Gastrocnemius medialis (tissue), 4 donors: ENCODE measurements at places on chromosomes 1 and 21. TPM values are rescaled to one million over a fixed set of nuclear protein-coding genes. Genes with fewer than 3 reads are reported as not detected.

DNA sequence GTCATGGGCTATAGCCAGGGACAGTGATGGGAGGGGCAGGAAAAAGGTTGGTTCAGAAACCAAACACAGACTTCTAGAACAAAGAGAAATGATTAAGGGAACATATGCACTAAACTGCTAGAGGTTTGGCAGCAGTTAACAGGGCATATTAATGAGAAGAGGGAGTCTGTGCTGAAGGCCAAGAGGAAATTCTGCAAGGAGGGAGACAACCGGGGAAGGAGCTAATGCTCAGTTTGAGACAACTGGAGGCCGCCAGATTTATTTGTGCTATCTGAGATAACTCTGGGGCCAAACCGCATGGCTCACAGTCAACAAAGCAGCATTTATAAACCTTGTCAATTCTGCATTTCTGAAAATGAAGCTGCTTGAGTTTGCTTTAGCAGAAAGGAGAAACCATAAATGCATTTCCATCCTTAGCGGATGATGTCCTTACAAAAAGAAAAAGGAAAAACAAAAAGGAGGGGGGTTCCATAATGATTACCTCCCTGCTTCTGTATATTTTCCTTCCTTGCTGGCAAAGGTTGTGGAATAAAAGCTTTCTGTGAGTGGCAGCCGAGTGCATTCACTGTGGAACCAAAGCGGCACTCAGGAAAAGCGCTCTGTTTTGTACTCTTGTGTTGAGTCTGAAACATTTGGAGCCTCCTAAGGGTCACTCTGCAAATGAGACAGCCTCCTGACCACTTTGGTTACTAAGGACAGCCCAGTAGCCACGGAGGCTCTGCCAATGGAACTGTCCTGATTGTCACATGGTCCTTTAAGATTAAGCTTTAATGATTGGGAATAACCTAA, 70.3 kb downstream of the SIM2 start:
- H3K36me3 ChIP-seq, result no peaks in the 10 kb centered on the region
- no peak for DNase-seq
- H3K27me3 ChIP-seq, result no peaks in the 10 kb centered on the region

Gene HRNR
- total RNA-seq, result not detected

DNA sequence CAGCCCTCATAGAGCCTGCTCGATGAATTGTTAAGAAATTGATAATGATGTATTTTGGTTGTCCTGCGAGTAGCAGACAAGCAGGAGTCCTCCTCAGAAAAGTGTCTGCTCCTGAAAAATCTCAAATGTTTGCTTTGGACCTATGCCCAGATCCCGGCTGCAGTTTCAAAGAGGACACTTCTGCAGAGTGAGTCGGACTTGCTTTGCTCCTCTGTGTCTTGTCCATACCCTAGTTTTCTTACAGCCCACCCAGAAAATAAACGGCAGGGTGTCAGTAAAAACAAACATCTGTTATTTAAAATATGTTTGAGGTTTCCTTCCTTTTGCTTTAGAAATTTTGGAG, 2.8 kb downstream of the S100A10 start:
- H3K4me3 ChIP-seq, result no peak overlapping the region
- H3K27me3 ChIP-seq, result peaks cover 3% of the 10 kb centered on the region
- H3K4me1 ChIP-seq, result peaks cover 37% of the 10 kb centered on the region
- peaks cover 1% of the 10 kb centered on the region for H3K36me3 ChIP-seq
- H3K27ac ChIP-seq, result no peak overlapping the region

GRCh38 chr1:12475530-12475934, 142.5 kb downstream of the DHRS3 start:
- H3K4me1 ChIP-seq, result peaks cover 99% of the 10 kb centered on the region
- no peaks in the 10 kb centered on the region for H3K36me3 ChIP-seq
- DNase-seq, result no peak

Gene OR2M3
- total RNA-seq, result not detected

Gene MSH4
- 0.55 TPM for total RNA-seq

GRCh38 chr1:54112027-54112426, 40.8 kb downstream of the CDCP2 start:
- no peaks in the 10 kb centered on the region for H3K36me3 ChIP-seq
- H3K27me3 ChIP-seq, result no peaks in the 10 kb centered on the region
- H3K4me3 ChIP-seq, result no peak overlapping the region
- peaks cover 14% of the 10 kb centered on the region for H3K4me1 ChIP-seq

Gene OPRD1
- total RNA-seq, result not detected

Gene FAM167B
- total RNA-seq, result 2.9 TPM

DNA sequence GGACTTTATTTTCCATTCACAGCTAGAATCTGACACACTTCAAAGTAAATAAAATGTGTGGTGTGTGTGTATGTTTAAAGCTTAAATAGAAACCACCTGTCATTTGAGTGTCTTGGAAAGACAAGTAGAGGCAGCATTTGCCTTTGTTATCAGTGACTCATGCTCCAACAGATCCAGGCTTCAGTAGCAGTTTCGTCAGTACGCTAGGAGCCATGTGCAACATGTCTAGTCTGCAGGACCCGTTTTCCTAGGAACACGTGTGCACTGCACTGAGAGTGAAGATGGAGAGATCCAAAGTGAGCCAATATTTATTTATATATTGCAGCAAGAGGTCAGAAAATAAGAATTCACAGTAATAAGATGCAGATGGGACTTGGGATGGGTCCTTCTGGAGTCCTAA, 41.8 kb downstream of the SGIP1 start:
- no peaks in the 10 kb centered on the region for H3K4me1 ChIP-seq
- H3K27me3 ChIP-seq, result no peaks in the 10 kb centered on the region
- H3K36me3 ChIP-seq, result no peaks in the 10 kb centered on the region
- DNase-seq, result no peak
- H3K27ac ChIP-seq, result no peak overlapping the region
- no peak overlapping the region for H3K4me3 ChIP-seq

Gene APCS
- not detected for total RNA-seq

GRCh38 chr1:239315631-239316217, 70.6 kb upstream of the CHRM3 start:
- no peaks in the 10 kb centered on the region for H3K27me3 ChIP-seq
- H3K27ac ChIP-seq, result no peak overlapping the region

- DNase-seq, result no peak
- no peaks in the 10 kb centered on the region for H3K27me3 ChIP-seq
- no peaks in the 10 kb centered on the region for H3K36me3 ChIP-seq
- no peak overlapping the region for H3K4me3 ChIP-seq
- no peaks in the 10 kb centered on the region for H3K4me1 ChIP-seq
Measured at GRCh38 chr1:210647406-210648333, 319.0 kb downstream of the HHAT start.

Gene PADI1
- total RNA-seq, result not detected

- no peak for DNase-seq
- H3K36me3 ChIP-seq, result no peaks in the 10 kb centered on the region
- H3K4me3 ChIP-seq, result no peak overlapping the region
- no peak overlapping the region for H3K27ac ChIP-seq
- no peaks in the 10 kb centered on the region for H3K4me1 ChIP-seq
Measured at GRCh38 chr1:80498673-80499072, 1302.1 kb upstream of the ADGRL2 start.

DNA sequence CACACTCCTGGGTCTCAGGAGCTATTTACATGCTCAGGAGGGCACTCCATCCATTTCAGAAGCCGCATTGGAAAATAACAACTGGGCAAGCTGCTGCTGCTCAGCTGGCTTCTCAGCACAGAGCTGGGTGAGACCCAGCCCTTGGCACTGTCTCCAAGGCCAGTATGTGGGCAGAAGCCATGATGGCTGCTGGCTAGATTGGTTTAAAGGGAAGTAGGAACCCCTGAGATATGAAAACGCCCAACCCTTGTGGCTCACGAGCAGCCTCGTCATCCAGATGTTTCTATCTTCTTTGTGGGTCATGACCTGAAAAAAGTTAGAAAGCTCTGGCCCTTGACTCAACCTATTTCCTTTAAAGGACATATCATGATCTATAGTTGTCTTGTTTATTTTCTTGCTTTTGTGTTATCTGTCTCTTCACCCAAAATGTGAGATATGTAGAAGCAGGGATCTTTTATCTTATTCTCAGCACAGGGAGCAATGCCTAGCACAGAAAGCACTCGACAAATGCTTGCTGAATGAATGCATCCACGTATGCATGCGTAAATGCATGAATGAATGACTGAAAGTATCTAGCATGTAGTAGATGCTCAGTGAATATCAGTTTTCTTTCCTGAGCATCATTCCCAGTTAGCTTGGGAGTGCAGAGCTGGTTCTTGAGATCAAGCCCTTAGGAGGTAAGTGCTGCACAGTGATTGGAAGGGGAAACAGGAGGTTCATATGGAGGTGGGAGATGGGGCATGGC, 11.6 kb downstream of the MYBPH start:
- H3K27ac ChIP-seq, result no peak overlapping the region
- no peaks in the 10 kb centered on the region for H3K36me3 ChIP-seq
- H3K27me3 ChIP-seq, result no peaks in the 10 kb centered on the region
- no peaks in the 10 kb centered on the region for H3K4me1 ChIP-seq
- no peak overlapping the region for H3K4me3 ChIP-seq

Gene UBE2U
- total RNA-seq, result not detected

GRCh38 chr1:165218731-165219130, 137.8 kb downstream of the LMX1A start:
- no peaks in the 10 kb centered on the region for H3K27me3 ChIP-seq
- H3K36me3 ChIP-seq, result no peaks in the 10 kb centered on the region
- no peaks in the 10 kb centered on the region for H3K4me1 ChIP-seq
- H3K4me3 ChIP-seq, result no peak overlapping the region
- DNase-seq, result no peak

Gene SLC9C2
- not detected for total RNA-seq

DNA sequence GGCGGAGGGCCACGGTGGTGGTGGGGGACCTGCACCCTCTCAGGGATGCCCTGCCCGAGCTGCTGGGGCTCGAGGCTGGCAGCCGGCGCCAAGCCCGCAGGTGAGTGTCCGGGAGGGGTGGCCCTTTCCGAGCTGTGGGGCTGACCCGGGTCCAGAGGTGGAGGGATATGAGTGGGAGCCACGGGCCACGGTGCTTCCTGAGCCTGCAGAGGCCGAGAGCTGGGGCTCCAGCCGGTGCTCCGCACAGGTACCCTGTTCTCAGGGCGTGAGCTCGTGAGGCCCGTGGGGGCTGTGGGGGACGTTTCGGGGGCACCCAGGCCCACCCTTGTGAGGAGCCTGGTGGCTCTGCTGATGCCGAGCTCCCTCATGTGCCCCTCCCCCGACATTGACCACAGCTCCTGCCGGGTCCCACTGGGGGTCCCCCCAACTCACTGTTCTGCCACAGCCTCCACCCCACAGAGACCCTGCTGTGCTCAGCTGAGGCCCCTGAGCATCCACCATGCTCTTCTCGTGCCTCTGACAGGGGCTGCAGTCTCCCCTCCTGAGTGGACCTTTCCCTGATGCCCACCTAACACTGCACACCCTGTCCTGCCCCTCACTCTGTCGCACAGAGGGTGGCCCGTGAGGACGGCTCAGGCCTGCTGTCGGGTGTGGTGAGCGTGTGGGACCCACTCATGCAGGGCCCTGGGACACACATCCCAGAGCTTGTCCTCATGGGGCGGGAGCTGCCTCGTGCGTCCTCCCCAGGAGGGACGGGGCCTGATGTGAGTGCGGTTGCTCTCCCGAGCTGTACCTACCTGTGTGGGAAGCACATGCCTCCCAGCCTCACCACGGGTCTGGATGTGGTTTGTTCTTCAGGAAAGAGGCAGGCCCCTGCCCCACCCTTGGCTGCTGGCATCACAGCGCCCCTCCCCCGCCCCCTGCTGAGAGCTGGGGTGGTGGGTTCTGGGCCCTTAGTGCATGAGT, 27.5 kb downstream of the SLX9 start:
- H3K36me3 ChIP-seq, result no peaks in the 10 kb centered on the region
- no peak for DNase-seq
- no peak overlapping the region for H3K4me3 ChIP-seq
- peaks cover 13% of the 10 kb centered on the region for H3K4me1 ChIP-seq

GRCh38 chr21:41682719-41683179, 84.1 kb downstream of the RIPK4 start:
- no peak for DNase-seq
- H3K27ac ChIP-seq, result no peak overlapping the region
- no peaks in the 10 kb centered on the region for H3K4me1 ChIP-seq
- no peaks in the 10 kb centered on the region for H3K27me3 ChIP-seq

- H3K27me3 ChIP-seq, result no peaks in the 10 kb centered on the region
- no peak overlapping the region for H3K27ac ChIP-seq
- DNase-seq, result no peak
Measured at GRCh38 chr1:207152792-207153468, 48.9 kb downstream of the C4BPA start.

GRCh38 chr1:116230712-116231111, 119.5 kb downstream of the MAB21L3 start:
- H3K4me3 ChIP-seq, result no peak overlapping the region
- H3K27me3 ChIP-seq, result no peaks in the 10 kb centered on the region
- H3K36me3 ChIP-seq, result no peaks in the 10 kb centered on the region
- no peak for DNase-seq

DNA sequence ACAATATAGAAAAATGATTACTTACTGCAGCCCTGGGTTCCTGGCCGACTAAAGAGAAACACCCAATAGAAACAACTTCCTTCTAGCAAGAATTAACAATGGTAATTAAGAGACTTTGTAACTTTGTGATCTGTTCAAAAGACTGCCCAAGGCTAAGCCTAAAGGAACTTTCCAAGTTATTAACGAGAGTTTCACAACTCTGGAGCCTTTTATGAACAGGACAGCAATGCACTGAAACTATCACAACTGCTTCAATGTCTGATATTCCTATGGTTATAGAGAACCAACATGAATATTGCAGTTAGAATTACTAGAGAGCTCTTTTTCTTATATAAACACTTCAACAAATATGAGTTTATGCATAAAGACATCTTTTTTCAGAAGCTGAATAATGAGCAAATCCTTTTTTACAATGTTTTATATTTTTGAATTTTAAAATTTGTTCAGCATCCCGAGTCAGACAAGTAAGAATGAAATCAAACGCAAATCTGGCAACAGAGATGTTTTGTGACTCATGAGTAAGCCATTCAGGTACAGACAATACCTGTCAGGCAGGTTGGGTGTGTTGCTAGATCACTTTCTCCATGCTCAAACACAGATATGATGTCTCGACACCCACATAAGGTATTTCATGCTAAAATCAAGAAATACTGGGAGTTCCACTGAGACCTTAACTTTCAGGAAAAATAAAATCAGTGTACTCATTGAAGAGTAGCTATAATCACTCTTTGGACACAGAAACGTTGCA, 22.2 kb upstream of the KCNJ15 start:
- H3K4me3 ChIP-seq, result no peak overlapping the region
- no peaks in the 10 kb centered on the region for H3K4me1 ChIP-seq
- DNase-seq, result no peak
- no peak overlapping the region for H3K27ac ChIP-seq
- H3K27me3 ChIP-seq, result no peaks in the 10 kb centered on the region

- no peaks in the 10 kb centered on the region for H3K36me3 ChIP-seq
- no peaks in the 10 kb centered on the region for H3K27me3 ChIP-seq
- no peak for DNase-seq
- H3K4me1 ChIP-seq, result no peaks in the 10 kb centered on the region
Measured at GRCh38 chr1:238089615-238090014, 198.9 kb upstream of the ZP4 start.

Gene MFAP2
- 0.36 TPM for total RNA-seq

Gene PLEKHN1
- 0.23 TPM for total RNA-seq

DNA sequence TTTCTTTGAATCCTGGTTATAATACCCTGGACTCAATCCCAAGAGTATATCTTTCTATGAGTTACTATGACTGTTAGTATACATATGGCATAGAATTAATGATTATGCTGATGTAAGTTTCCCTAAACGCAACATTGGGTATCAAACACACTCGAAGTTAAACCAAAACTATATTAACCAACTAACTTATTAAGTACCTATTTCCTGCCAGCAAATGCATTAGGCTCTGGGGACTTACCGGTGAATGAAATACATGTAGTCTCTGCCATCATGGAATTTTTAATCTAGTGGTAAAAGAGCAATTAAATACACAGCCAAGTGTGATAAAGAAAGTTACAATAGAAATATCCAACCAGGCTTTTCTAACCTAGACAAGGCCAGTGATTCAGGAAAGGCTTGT, 193.6 kb upstream of the ADGRL2 start:
- no peaks in the 10 kb centered on the region for H3K4me1 ChIP-seq
- H3K27ac ChIP-seq, result no peak overlapping the region
- no peak for DNase-seq
